Aorta (tissue), 5 donors: ENCODE measurements at places on chromosomes 11 and 22. TPM values are rescaled to one million over a fixed set of nuclear protein-coding genes. Genes with fewer than 3 reads are reported as not detected.

ACAT1 gene
- 77.8 TPM for polyA plus RNA-seq

GVQW3 gene
- polyA plus RNA-seq, result 0.50 TPM

OR52A1 gene
- not detected for polyA plus RNA-seq

- no peak overlapping the region for H3K27ac ChIP-seq
- H3K27me3 ChIP-seq, result no peaks in the 10 kb centered on the region
- H3K4me3 ChIP-seq, result no peak overlapping the region
- H3K36me3 ChIP-seq, result no peaks in the 10 kb centered on the region
- peak; percentile 38 for DNase-seq
Observed at GRCh38 chr11:60992842-60993409, 21.4 kb downstream of the CD6 start.

DNA sequence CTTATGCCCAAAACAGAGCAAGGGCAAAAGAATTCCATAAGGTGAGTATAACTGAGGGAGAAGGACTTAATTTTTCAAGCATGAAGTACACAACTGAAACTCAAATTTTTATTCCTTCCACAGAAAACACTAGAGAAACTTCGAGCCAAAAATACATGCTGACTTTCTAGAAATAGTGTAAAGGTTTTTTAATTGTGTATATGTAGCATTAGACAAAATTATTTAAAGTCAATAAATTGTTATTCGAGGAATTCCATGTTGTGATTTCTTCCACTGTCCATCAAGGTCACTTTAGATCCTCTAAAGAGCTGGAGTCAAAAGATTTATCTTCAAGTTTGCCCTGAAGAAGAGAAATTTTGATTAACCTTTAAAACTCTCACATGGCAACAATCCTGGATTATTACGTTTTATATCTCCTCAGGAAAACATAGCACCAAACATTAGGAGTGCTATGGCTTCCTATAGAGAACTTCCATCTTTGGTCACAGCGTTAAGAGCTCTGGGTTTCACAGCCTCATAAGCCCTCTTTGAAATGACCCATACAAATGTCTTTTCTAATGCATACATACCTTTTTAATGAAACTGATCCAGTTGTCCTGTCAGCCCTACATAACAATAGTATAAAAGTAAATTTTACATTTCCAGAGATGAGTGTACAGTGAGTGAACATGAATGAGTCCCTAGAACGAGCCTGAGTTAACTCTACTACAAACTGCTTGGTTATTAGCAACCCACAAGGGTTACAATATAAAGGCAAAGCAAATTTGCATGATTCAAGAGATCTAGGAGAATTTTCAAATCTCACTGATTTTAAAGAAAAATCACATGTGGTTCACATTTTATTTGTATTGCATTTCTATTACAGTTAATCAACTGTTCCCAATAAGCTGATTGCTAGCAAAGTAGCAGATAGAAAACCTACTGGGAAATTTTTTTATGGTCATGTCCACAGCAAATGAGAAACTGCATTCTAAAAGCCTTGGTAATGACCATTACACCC is 10.9 kb downstream of the TAF1D start:
- H3K36me3 ChIP-seq, result peaks cover 5% of the 10 kb centered on the region
- H3K27me3 ChIP-seq, result no peaks in the 10 kb centered on the region
- H3K4me3 ChIP-seq, result no peak overlapping the region
- no peaks in the 10 kb centered on the region for H3K4me1 ChIP-seq
- H3K27ac ChIP-seq, result no peak overlapping the region
